ENCODE measurements at places on chromosomes 6 and 20.

DNA sequence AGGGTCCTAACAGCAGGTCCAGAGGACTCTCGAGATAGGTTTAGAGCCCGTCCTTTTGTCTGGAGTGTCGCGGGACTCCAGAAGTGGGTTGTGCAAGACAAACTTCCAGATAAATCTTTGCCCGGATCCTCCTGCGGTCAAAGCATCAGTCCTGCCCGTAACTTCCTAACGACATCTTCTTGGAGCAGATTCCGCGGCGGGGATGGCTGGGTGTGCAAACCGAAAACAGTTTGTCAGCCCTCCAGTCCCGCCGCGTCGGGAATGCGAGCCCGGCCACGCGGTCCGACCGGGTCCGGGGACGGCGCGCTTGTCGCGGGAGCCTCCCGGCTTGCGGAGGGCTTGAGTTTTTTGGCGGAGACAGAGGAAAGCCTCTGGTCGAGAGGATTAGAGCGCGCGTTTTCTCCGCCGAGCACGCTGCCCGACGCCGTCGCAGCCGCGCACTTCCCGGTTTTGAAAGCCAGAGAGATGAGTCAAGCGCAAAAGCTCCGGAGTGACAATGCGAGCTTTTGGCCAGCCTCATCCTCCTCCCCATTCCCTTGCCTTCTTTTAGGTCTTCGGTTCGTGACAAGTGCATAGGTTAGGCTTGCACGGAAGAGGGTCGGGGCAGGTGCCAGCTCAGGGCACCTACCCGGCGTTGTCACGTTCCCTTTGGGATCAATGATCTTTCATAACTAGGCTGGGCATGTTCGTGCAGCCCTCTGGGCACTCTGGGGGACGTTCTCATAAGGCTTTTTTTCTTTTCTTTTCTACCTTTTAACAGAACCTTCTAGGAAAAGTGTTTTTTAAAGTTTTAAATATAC lies 91.3 kb upstream of the PRDM1 start:
- peak; percentile 61 for DNase-seq

GRCh38 chr20:46703435-46703834 lies 6.0 kb upstream of the SLC2A10 start:
- DNase-seq: no peak

GRCh38 chr20:20286061-20286460 lies 81.8 kb upstream of the INSM1 start:
- DNase-seq: no peak

DNA sequence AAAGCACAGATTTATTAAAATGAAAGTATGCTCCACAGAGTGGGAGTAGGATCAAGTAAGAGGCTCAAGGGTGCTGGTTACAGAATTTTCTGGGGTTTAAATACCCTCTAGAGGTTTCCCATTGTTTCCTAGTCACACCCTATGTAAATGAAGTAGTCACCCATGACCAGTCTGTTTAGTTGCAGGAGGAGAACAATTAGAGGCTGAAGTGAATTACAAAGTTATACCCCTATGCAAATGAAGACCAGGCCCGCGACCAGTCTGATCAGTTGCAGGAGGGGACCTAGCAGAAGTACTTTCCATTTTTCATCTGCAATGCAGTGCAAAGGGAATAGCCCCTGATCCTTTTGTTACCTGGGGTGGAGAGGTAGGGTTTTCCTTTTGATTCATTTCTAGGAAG lies 11.8 kb upstream of the FILIP1 start:
- DNase-seq: no peak

- DNase-seq: no peak
Measured at GRCh38 chr6:125781314-125781868, 9.4 kb upstream of the NCOA7 start.

- no peak for DNase-seq
Measured at GRCh38 chr20:6838181-6838826, 70.8 kb downstream of the BMP2 start.

DNA sequence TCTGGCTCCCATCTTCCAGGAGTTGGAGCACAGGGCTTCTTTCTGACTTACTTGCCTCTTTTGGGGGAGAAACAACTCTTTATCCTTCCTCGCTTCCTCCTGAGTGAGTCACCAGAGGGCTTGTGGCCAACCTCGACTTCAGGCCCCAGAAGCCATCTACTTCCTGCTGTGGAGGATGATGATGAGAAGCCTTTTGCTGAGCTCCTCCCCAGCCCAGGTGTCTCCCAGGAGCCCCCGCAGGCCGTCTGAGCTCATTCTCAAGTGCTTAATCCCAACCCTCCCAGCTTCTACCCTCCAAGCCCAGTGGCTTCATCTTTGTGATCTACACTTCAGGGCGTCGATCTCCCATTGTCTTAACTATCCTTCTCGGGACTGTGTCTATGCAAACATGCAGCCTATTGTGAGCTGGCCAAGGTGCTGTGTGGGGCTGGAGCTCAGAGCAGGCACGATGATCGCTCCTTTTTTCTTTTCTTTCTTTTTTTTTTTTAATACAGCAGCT lies 27.9 kb downstream of the SDCBP2 start:
- DNase-seq: no peak

DNA sequence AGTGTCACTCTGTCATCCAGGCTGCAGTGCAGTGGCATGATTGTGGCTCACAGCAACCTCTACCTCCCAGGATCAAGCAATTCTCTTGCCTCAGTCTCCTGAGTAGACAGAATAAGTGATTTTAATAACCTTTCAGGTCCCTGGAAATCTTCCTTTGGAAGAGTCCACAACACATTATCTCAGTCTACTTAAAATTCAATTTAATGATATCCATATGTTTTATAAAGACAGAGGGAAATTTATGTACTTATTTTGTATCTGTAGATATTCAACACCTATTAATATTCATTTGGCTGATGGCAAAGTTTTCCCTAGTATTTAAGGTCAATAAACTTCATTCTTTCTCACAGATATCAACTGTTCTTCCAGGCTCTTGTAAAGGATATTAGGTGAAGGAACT lies 881.4 kb upstream of the GJE1 start:
- DNase-seq: no peak

DNA sequence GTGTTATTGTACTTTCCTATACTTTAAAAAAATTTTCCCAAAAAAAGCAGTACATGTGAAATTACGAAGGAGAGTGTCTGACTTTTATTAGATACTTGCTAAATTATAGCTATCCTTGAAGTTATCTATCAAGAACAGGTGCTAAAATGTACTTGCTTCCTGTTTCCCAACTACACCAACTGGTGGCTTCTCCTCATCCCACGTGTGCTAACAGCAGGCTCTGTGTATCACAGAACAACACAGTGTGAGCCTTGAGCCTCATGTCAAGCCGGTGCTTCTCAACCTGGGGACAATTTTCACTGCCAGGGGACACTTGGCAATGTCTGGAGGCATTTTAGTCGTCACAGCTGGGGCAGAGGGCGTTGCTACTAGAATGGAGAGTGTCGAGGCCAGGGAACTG lies 36.2 kb upstream of the CDYL start:
- no peak for DNase-seq

DNA sequence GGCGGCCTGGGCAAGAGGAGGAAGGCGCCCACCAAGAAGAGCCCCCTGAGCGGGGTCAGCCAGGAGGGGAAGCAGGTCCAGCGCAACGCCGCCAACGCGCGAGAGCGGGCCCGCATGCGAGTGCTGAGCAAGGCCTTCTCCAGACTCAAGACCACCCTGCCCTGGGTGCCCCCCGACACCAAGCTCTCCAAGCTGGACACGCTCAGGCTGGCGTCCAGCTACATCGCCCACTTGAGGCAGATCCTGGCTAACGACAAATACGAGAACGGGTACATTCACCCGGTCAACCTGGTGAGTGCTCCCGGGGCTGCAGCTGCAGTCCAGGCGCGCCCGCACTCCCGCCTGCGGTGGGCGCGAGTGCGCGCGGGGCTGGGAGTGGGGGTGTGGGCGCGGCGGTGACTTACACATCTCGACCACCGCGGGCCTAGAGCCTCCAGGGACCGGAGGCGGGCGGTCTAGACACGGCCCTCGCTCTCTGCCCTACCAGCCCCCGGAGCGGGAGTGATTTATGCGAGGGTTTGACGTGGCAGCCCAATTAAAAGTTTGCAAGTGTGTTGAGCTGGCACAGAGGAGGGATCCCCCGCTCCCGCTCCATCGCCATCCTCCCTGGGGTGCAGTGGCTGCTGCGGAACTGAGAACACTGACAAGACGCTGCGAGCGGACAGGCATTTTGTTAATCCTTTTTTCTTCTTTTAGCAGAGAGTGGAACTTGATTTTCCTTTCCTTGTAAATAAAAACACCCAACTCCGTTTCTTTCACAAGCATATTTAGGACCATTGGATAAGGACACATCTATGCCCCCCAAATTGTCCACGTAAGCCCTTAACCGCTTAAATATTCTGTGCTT lies 867 bp downstream of the TCF21 start:
- DNase-seq: no peak

DNA sequence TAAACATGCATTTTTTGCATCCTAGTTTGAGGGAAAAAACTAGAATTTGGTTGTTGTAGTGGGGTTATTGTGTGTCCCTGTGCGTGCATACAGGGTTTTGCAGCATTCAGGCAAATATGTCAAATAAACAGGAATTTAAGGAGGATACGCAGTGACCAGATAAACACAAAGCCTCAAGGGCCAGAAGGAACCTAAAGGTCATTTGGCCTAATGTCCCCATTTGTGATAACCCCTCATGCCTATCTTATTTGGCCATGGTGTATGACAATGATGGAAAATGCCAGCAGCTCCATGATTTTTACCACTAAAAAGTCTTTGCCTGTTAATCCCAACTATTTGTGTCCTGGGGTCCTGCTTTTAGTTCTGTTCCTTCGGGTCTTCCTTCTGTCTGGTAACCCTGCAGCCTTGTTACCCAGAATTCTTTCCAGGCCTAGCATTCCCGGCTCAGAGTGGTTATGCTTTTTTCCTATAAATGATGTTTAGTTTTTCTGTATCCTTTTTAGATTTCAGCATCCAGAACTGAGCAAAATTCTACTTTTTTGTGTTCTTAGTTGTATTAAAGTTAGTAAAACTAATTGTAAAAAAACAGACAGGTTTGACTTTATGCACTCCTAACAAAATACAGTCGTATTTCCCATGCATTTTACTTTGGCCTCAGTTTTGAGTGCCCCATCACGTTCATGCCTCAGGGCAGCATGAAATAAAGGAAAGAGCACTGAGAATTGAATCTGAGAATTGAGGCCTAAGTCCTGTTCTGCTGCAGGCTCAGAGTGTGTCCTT lies 4.4 kb downstream of the STX16 start:
- no peak for DNase-seq

- DNase-seq: no peak
Measured at GRCh38 chr6:119514345-119514744, 164.8 kb upstream of the MAN1A1 start.

- no peak for DNase-seq
Measured at GRCh38 chr6:163344411-163344810, 70.1 kb upstream of the QKI start.
